ENCODE measurements at places on chromosomes 1 and 21. TPM values are rescaled to one million over a fixed set of nuclear protein-coding genes. Genes with fewer than 3 reads are reported as not detected.

MMEL1 gene
- total RNA-seq: under 0.01 TPM

ARHGEF16 gene
- total RNA-seq: not detected

NCMAP gene
- total RNA-seq: not detected

PDE9A gene
- total RNA-seq: not detected

CASQ2 gene
- total RNA-seq: not detected

CFAP107 gene
- total RNA-seq: not detected

NCDN gene
- total RNA-seq: 30.0 TPM

AMY2B gene
- 6.2 TPM for total RNA-seq

INAVA gene
- total RNA-seq: 0.36 TPM

PKP1 gene
- total RNA-seq: under 0.01 TPM

UBL4B gene
- total RNA-seq: 1.1 TPM

ARHGAP30 gene
- not detected for total RNA-seq

ST7L gene
- total RNA-seq: 26.8 TPM

FABP3 gene
- total RNA-seq: 38.0 TPM

FCRL2 gene
- total RNA-seq: not detected

DNASE2B gene
- total RNA-seq: not detected

NBPF6 gene
- 0.36 TPM for total RNA-seq

CD58 gene
- 20.6 TPM for total RNA-seq

RHD gene
- total RNA-seq: not detected

UBE2U gene
- not detected for total RNA-seq

FAM151A gene
- not detected for total RNA-seq

COP1 gene
- 73.1 TPM for total RNA-seq

CFHR3 gene
- not detected for total RNA-seq

LCE2C gene
- total RNA-seq: not detected

EPHB2 gene
- total RNA-seq: 8.7 TPM

TCHH gene
- not detected for total RNA-seq

LAPTM5 gene
- 1.8 TPM for total RNA-seq

GLIS1 gene
- total RNA-seq: 2.4 TPM

TNFRSF1B gene
- 11.2 TPM for total RNA-seq

DCDC2B gene
- total RNA-seq: not detected

GPR89B gene
- total RNA-seq: 11.9 TPM

NOTCH2 gene
- total RNA-seq: 305 TPM

PALMD gene
- 5.6 TPM for total RNA-seq

ACOT11 gene
- total RNA-seq: 2.9 TPM

VANGL2 gene
- under 0.01 TPM for total RNA-seq

MIXL1 gene
- not detected for total RNA-seq

RGS16 gene
- 0.29 TPM for total RNA-seq

PADI1 gene
- total RNA-seq: under 0.01 TPM

NBPF9 gene
- 25.3 TPM for total RNA-seq

GBP5 gene
- under 0.01 TPM for total RNA-seq

Measured in osteoblast (primary cell).